Bronchial epithelial cell (primary cell): ENCODE measurements at places on chromosomes 13 and 19. TPM values are rescaled to one million over a fixed set of nuclear protein-coding genes. Genes with fewer than 3 reads are reported as not detected.

The ZNF600 gene
- total RNA-seq: 9.1 and 10.0 TPM in 2 replicates

The FCAR gene
- not detected in 2 replicates for total RNA-seq

The OVOL3 gene
- not detected in 2 replicates for total RNA-seq

The ATP7B gene
- total RNA-seq: 3.9 and 8.7 TPM in 2 replicates

The MCEMP1 gene
- total RNA-seq: not detected in 2 replicates

The CCDC70 gene
- not detected in 2 replicates for total RNA-seq

The SHISA2 gene
- 0.51 and 0.53 TPM in 2 replicates for total RNA-seq

The NECTIN2 gene
- total RNA-seq: 30.3 and 66.6 TPM in 2 replicates

The IGSF23 gene
- total RNA-seq: not detected in 2 replicates

The ZNF497 gene
- 0.53 and 2.2 TPM in 2 replicates for total RNA-seq
